Cardiac septum (tissue), 1 donor: ENCODE measurements at places on chromosomes 2 and 18. TPM values are rescaled to one million over a fixed set of nuclear protein-coding genes. Genes with fewer than 3 reads are reported as not detected.

The LOXHD1 gene
- 0.48 TPM for total RNA-seq

GRCh38 chr2:98383166-98383565, 36.9 kb downstream of the CNGA3 start:
- peak; percentile 29 for DNase-seq

DNA sequence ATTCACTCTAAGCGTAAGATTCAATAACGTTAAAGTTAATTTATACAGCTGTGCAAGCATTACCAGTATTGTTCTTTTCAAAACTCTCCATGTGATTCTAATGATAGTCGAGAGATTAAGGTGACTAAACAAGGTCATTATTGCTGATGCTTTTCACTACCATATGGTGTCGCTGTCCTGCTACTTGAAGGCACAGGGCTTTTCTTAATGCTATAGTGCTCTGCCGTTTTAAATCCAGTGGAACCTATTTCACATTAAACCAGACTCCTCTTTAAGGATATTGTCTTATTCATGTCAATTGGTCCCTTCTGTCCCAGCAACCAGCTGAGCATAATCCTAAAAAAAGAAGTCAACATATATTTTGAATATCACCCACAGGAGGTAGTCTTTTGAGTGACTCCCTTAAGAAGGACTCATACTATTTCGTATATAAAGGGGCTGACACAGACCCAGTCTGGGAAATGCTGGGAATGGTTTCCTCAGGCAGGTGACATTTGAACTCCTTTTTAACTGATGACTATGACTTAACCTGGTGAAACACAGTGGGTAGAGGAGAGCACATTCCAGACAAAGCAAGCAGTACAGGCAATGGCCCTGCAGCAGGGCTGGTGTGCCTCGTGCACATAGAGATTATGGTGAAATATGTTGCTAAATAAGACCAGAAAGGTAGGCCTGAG, 53.9 kb upstream of the CYTIP start:
- DNase-seq, result no peak

DNA sequence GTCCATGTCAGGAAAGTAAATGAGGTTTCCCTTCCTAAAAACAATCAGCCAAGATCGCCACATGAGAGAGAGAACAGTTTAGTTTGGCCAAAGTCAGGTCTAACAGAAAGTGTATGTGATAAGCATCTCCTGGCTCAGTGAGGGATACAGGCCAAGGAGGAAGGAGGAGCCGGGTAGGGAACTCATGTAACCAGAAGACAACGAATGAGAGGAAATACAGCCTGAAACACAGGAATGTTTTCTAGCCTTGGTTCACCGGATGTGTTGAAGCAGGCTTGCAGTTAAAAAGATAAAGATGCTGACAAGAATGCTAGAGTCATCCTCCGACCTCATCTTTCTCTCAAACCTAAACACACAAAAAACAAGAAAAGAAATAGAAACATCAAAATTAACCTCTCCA, 283.9 kb upstream of the SIX2 start:
- DNase-seq, result no peak

GRCh38 chr2:70420143-70420542, 118.3 kb upstream of the FAM136A start:
- DNase-seq, result no peak

DNA sequence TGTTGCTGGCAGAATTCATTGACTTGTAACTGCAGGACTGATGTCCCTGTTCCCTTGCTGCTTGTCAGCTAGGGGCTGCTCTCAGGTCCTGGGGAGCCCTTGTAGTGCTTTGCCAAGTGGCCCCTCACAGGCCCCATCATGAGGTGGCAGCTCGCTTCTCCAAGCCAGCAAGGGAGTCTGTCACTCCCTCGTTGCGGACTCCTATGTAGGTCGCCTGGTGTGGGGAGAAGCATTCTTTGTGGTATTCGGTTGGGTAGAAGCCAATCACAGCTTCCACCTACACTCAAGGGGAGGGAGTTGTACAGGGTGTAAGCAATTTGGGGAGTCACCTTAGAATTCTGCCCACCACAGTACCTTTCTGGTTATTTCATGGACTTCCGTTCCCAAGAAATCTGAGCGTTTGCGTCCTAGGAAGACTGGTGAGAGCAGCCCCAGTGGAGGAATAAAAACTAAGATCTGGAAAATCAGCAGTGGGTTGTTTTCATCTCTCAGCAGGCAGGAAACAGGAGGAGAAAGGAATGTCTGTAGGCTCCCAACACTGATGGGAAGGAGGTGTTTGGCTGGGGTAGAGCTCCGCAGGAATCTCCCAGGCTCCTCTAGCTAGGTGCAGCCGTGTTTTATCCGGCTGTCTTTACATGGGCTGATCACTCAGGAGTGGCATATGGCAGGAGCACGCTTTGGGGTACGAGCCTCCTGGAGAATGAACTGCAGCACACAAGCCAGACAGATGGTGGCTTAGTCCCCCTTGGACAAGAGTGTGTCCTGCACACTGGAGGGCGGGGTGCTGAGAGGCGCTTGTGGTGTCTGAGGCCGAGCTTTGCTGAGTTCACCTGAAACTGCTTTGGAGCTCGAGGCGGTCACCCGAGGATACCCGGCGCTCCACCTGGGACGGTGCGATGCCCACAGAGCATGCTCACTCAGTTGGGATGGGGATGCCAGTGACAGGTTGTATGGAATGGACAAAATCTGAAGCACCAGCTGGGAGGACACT, 58.3 kb downstream of the LDLRAD4 start:
- peak; percentile 39 for DNase-seq

GRCh38 chr18:34744569-34744968, 34.5 kb downstream of the DTNA start:
- no peak for DNase-seq

DNA sequence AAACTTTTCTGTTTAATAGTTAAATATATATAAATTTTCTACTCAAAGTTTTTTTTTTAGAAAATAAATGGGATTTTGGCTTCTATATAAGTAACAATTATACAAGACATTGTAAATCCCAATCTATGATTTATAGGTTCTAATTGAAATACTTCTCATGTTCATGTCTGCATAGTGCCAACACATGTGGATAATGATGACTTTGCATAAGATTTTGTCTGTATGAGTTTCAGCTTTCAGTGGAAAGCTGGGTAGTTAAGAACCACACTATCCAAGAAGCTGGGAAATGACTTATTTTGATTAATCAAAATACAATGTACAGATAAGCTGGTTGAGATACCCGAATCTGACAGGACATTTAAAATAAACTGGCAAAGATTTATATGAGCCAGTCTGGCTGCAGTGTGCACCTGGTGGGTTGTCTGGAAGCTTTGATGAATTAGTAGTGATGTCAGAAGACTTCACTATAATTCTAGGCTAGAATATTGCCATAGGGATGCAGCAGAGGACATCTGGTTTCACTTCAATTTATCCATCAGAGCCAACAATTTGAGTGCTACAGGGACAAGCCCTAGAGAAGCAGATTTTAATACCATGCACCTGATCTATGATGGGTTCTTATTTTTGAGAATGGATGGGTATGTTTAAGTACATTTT, 45.4 kb downstream of the EML6 start:
- DNase-seq, result no peak

GRCh38 chr2:220178991-220179695, 551.7 kb downstream of the SLC4A3 start:
- DNase-seq, result no peak

- DNase-seq, result peak; percentile 71
These were observed 72.8 kb downstream of the RPIA start for GRCh38 chr2:88764141-88764849.

The COL4A3 gene
- total RNA-seq, result 1.6 TPM

GRCh38 chr2:190765386-190766173, 115.0 kb upstream of the GLS start:
- DNase-seq, result no peak

DNA sequence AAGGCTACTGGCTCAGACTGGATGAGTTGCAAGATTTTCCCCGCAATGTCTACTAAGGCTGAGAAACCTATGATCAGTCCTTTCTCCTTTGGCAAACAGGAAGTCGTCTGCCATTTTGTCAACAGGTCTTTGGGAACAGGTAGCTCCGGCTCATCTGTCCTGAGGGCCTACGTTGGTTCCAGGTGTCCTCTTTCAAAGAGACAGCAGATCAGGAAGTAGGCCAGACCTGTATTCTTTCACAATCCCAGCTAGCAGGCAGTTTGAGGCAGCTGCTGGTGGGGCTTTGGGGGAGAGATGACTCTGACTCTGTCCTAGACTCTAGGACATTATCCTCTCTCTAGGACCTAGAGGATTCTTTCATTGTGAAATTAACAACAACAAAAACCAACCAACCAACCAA, 98.6 kb downstream of the ACTR2 start:
- no peak for DNase-seq

The KCTD18 gene
- 10.8 TPM for total RNA-seq

- no peak for DNase-seq
These were observed 12.3 kb upstream of the RESP18 start for GRCh38 chr2:219344751-219345430.

GRCh38 chr2:45259138-45259537, 249.9 kb upstream of the SIX2 start:
- DNase-seq, result no peak

The CDK15 gene
- 0.22 TPM for total RNA-seq

The ANKRD29 gene
- 3.9 TPM for total RNA-seq

DNA sequence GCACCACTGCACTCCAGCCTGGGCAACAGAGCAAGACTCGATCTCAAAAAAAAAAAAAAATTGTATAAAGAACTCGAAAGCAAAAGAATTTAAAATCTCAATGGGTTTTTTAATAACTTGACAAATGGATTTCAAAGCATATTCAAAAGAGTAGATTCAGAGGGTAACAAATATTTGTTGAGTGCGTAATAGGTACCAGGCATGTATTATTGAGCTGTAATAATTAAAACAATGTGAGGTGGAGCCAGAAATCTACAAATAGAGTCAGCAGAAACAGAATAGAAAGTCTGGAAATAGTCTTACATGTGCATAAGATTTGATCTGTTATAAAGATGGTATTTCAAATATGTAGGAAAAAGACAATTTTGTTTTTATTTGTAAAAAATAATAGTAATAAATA, 19.1 kb upstream of the RAB11FIP5 start:
- DNase-seq, result no peak

DNA sequence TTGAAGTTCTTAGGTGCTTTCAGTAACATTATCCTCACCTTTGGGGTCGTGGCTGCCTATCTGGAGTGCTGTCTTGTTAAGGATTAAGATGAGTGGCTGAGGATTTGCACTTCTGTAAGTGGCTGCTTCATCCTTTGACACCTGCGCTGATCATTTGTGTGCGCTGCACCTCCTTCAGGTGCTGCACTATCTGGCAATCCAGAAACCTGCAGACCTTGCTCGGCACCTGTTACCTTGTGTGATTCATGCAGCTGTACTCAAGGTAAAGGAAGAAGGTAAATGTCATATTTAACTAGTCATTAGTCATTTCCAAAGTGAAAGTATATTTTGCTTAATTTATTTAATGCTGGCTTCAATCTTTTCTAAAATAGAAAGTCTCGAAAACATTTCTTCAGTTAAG, 110.3 kb downstream of the RAB3GAP1 start:
- DNase-seq, result no peak

- no peak for DNase-seq
These were observed 24.9 kb upstream of the SLC3A1 start for GRCh38 chr2:44250376-44250775.

DNA sequence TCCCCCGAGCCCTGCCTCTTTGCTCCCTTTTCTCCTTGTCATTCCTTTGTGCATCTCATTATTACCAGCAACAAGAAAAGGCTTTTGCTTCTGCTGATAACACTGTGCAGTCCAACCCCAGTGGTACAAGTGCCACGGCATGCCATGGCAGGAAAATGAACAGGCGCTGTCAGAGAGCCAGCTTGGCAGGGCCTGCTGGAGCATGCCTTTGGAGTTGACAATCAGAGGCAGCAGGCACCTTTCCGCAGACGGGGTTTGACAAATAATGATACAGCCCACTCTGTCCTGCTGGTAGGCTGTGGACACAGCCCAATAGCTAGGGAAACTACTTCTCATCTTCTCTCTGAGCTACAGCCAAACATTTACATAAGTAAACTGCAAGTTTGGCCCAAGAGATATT, 243.9 kb upstream of the LRRTM1 start:
- DNase-seq, result peak; percentile 82

GRCh38 chr2:95281071-95281470, 6.8 kb downstream of the PROM2 start:
- no peak for DNase-seq

The DUSP19 gene
- total RNA-seq, result 8.6 TPM

The PLGLB1 gene
- 3.2 TPM for total RNA-seq

GRCh38 chr2:160942476-160943142, 217.6 kb upstream of the TANK start:
- no peak for DNase-seq

The KCNE4 gene
- total RNA-seq, result 1.7 TPM
